ENCODE measurements at places on chromosomes 2 and 18.

GRCh38 chr2:217631115-217631514, 371.7 kb downstream of the TNS1 start:
- no peak for DNase-seq

- no peak for DNase-seq
These were observed 13.9 kb upstream of the SMCHD1 start for GRCh38 chr18:2641638-2642037.

DNA sequence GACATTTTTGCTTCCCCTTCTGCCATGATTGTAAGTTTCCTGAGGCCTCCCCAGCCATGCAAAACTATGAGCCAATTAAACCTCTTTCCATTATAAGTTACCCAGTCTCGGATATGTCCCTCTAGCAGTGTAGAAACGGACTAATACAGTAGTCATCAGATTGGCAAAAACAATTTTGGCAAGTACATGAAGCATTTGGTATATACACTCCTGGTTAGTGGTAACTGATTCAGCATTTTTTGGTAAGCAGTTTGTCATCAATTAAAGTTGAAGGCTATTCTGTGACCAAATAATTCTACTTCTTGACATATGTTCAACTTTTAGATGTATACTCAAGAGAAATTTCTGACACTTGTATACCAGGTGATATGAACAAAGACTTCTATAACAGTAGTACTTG, 190.5 kb upstream of the STON1 start:
- DNase-seq = no peak

DNA sequence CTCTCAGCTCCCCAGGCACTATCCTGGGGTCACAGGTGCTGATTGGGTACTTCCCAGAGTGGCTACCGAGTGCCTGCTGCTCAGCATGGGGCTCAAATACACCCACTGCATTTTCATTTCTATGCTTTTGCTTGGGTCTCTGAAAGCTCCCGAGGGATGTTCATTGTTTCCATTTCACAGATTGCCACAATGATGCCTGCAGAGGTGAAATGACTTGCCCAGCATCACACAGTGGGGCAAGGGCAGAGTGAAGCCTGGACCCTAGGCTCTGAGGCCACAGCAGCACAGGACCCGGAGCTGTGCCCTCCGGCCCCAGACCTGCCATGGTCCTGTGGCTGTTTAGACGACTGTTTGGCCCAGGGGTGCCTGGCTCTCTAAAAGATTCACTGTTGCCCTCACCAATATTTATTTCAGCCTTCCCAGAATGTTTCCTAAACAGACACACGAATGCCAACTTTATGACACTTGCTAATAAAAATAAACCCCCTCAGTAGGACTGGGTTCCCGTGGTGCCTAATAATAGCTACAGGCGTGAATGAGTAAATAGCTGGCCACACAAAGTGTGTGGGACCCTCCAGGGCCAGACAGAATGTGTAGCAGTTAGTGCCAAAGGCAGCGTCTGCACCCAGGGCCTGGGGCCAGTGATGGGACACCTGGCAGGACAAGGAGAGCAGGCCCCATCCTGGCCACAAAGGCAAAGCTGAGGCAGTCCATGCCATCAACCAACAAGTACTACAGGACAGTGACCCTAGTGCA, 11.5 kb upstream of the ST8SIA5 start:
- DNase-seq = no peak

GRCh38 chr2:178306352-178307073, 112.2 kb downstream of the OSBPL6 start:
- no peak for DNase-seq

- no peak for DNase-seq
These were observed 419.3 kb upstream of the TNP1 start for GRCh38 chr2:217279140-217279539.

DNA sequence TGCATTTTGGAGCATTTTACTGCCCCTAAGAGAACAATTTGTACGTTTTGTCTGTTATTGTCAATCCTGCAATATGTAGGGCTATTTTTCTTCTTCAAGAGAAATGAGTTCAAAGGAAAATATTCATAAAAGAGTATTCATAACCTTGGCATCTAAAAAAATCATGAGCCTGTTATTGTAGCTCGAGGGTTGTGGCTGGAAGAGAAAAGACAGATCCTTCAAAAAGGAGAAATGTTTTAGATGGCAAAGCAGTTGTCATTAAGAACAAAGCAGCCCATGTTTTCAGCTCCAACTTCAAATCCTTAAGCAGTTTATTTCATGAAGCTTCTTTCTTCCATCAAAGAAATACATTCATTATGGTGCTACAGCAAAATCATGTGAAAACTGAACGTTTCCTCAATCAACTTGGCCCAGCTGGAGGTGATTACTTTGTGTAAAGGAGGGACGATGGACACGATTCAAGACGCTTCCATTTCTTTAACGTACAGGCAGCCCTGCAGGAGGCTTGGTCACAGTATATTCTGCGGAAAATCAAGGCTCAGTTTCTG, 31.4 kb downstream of the QPCT start:
- no peak for DNase-seq
